ENCODE measurements at places on chromosomes 12 and 14. TPM values are rescaled to one million over a fixed set of nuclear protein-coding genes. Genes with fewer than 3 reads are reported as not detected.

DNA sequence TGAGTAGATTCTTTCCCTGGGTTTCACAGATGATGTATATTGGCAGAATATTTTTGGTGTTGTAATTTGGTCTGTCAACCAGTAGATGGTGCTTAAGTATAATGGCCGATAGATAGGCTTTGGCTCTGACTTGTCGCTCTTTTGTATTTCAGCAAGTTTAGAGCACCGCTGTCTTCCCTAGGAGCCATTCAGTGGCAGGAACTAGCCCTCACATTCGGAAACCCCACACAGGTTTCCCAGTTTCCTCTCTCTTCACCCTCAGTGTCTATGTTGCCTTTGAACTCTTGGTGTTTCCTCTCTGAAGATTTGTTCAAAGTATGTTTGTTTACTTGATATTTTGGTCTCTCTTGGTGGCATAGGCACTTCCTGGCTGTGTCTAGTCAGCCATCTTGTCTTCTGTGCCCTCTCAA is 102.2 kb downstream of the GPHN start:
- no peak for DNase-seq

GRCh38 chr14:77457115-77457521 is 283 bp downstream of the VIPAS39 start:
- no peak for DNase-seq

- DNase-seq = no peak
These were observed 3.3 kb upstream of the C1QL4 start for GRCh38 chr12:49340095-49340870.

The IFT81 gene
- total RNA-seq = 1.7 TPM

DNA sequence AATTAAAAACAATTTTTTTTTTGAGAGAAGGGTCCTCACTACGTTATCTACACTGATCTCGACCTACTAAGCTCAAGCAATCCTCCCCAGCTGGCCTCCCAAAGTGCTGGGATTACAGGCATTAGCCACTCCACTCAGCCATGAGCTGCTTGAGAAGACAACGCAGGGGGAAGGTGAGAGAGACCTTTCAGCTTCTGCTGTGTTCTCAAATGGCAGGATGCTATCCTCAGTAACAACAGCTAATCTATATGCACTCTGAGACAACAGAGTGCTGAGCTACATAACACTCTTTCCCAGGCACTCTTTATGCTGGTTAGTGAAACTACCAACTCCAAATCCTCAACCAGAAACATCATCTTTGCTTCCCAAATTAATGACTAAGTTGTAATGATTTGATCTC is 526.1 kb downstream of the CCER1 start:
- no peak for DNase-seq

DNA sequence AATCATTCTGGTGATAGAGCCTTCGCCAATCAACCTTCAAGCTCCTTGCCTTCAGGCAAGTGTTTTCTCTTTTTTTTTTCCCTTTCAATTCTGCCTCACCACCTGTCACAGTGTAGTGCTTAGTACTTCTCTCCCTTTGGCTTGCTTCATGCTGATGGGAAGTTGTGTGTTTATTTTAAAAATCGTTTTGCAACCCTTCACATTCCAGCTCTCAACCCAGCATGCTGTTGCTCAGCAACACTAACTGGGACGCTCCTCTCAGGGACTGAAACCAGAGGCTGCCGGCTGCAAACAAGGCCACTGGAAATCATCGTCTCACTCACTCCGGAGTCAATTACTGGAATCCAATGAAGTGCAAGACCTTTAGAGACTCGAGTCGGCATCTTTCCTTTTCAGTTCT is 342.7 kb downstream of the PRKD1 start:
- DNase-seq = no peak

DNA sequence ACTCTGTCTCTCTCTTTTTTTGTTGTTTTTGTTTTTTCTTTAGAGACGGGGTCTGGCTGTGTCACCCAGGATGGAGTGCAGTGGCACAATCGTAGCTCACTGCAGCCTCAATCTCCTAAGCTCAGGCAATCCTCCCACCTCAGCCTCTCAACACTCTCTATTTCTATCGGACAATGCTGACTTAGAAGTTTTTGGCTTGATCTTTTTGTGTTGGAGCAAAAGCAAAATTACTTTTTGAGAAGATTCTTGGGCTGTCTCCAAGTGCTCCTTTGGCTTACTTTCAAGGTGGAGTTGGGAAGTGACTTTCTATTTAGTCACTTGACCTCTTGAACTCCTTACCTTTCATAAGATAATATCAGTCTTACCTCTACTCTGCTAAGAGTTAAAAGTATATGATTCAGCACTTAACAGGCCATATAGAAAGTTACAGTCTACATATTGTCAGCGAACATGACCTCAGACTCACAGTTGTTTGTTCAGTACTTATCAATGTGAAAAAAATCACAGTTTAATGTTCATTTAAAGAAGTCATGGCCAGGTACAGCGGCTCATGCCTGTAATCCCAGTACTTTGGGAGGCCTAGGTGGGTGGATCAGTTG is 15.4 kb upstream of the MIA2 start:
- DNase-seq = no peak

- peak; percentile 42 for DNase-seq
These were observed 63.0 kb upstream of the BTG1 start for GRCh38 chr12:92208613-92209121.

Measured in activated naive CD4-positive, alpha-beta T cell treated with anti-CD3 and anti-CD28 coated beads for 36 hours (primary cell).